ENCODE measurements at places on chromosomes 2 and 18. TPM values are rescaled to one million over a fixed set of nuclear protein-coding genes. Genes with fewer than 3 reads are reported as not detected.

Gene IL36RN
- 0.14 TPM for total RNA-seq

DNA sequence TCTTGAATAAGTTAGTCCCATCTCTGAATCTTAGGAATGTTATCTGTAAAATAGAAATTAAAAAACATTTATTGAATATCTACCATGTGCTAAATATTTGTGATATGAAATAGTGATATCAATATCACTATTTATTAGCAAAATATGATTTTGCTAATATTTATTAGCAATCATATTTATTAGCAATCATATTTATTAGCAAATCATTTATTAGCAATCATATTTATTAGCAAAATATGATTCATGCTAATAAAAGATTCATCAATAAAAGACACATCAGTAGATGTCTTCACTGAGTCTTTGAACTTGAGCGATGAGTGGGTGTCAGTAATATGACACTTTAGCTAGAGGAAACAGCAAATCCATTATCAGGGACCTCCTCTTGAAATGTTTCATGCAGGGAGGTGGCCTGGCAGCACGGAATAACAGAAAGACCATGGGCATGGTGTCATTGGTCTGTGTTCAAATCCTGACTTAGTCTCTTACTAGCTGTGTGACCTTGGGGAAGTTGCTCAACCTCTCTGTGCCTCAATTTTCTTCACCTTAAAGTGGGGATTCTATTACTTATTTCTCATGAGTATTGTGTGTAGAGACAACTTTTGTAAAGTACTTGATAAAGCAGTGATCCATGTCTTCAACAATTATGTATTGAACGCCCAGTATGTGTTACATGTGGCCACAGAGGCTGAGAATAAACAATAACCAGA lies 456.2 kb upstream of the MEX3C start:
- DNase-seq = no peak

DNA sequence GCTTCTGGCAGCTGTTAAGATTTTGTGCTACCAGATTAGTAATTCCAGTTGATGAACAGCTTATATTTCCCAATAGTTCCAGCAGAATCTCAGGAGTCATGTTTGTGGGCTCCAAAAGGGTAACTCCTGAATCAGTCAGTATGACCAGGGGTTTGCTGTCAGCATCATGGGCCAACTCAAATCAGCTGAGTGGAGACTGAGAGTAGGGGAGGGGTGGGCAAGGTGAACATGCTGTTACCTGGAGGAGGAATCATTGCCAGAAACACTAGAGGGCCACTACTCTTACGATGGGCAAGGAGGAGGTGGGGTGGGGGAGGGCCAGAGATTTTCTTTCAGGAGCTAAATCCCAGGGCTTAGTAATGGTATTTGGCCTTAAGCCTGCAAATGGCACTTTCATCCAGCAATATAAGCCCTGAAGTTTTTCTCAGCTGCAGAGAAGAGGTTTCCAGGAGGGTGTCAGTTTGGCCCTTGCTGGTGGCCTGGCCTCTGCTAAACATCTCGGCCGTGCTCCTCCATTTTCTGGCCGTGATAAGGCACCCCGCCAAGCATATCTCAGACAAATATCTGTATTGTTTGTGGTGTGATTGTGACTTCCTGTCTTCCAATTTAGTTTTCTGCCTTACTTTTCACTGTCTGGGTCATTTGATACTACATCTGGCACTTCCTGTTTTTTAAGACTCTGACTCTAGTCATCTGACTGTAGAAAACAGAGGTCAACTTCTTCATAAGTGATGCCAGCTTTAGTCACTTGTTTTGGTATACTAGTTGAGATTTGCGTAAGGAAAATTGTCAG lies 120.5 kb upstream of the CXCR4 start:
- peak; percentile 70 for DNase-seq

Gene ASB18
- not detected for total RNA-seq

Gene TUBA4B
- not detected for total RNA-seq

DNA sequence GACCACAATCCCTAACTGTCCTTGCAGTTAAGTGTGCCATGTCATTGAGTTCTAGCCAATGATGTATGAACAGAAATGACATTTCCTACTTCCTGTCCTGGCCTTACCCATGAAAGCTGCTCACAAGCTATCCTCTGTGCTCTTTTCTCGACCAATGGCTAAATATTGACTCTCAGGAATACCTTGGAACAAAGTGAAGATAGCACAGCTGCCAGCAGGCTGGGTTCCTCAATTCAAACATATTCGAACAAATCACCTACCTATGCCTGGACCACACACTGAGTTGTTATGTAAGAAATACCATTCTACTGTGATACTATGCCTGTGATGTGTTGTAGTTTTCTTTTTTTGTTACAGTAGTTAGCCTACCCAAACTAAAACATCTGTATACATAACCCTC lies 65.1 kb downstream of the GAREM1 start:
- DNase-seq = no peak

DNA sequence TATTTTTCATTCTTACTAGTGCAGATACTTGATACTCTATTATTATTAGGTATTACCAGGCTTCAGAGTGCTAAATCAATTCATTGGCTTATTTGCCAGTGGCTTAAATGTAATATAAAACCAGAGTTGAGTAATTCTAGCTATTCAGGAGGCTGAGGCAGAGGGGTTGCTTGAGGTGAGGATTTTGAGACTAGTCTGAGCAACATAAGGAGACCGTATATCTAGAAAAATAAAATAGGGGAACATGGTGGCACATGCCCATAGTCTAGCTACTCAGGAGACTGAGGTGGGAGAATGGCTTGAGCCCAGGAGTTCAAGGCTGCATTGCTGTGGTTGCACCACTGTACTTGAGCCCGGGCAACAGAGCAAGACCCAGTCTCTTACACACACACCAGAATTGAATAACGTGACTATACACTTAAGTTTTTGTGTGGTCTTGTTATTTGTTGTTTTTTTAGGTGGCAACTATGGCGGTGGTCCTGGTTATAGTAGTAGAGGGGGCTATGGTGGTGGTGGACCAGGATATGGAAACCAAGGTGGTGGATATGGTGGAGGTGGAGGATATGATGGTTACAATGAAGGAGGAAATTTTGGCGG lies 4.8 kb downstream of the HNRNPA3 start:
- no peak for DNase-seq

Gene DRC1
- total RNA-seq = 0.41 TPM

DNA sequence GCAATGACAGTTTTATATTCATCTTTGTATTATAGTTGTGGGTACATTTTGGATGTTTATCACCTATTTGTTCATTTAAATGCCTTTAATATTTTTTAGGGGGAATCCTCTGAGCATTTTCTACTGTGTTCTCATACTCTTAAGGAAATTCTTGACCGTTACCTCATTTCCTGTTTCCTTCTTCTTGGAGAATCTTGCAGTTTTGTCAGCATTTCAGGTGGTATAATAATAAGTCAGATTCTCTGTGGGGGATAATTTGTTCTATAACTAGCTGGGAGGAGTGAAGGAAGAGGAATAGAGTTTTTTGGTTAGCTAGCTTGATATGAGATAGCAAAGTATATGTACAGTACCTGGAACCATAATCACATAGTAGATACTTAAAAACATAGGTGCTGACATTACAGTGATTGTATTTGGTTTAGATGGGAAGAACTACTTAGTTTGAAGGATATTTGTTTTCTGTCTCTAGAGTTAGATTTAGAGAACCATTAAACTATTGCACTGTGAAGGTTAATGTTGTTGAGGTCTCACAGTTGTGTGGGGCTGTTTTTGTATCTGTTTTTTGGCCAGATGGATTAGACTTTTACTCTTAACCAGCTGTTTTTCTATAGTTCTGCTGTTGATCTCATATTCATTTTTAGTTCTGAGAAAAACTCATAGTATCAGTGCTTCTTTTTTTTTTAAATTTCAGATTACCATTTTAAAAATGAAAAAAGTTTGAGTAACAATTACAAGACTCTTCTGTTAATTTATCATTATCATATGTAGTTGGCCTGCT lies 14.2 kb downstream of the MTX2 start:
- peak; percentile 19 for DNase-seq

GRCh38 chr18:778194-778927 lies 33.7 kb downstream of the YES1 start:
- DNase-seq = no peak

DNA sequence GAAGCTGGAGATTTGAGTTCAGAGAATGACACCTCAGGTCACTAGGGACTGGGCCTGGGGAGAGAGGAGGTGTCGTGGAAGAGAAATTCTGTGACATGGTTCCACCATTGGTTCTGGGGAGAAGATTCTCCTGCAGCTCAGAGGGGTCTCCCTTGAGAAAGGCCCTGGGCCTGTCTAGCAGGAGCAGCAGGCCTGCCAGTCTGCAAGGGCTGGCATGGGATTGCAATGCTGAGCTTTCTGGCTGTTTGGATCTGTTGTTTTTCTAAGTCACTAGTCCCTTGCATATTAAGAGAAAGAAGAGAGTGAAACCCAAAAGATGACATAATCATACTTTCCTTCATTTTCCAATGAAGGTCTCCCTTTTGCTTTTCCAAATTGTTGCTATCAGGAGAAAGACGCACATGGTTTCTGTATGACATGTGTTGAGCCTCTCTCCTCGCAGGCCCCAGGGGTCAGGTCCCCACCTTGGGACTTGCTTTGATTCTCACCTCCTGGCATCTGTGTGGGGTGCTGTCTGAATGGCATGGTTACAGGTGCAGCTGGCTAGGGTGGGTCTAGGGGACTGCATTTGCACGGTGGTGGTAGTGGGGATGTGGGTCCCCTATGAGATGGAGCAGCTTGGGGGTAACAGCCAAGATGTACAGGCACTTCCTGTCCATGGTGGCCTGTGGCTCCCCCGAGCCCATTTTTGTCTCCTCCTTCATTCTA lies 117.8 kb downstream of the GLI2 start:
- no peak for DNase-seq

- peak; percentile 39 for DNase-seq
Observed at GRCh38 chr2:27003007-27003406, 29.8 kb upstream of the TMEM214 start.

Gene TMEM18
- total RNA-seq = 16.8 TPM

Gene RNU2-63P
- 6.6 TPM for total RNA-seq

All from astrocyte (in vitro differentiated cells and primary cell).